ENCODE measurements at places on chromosomes 4 and X.

DNA sequence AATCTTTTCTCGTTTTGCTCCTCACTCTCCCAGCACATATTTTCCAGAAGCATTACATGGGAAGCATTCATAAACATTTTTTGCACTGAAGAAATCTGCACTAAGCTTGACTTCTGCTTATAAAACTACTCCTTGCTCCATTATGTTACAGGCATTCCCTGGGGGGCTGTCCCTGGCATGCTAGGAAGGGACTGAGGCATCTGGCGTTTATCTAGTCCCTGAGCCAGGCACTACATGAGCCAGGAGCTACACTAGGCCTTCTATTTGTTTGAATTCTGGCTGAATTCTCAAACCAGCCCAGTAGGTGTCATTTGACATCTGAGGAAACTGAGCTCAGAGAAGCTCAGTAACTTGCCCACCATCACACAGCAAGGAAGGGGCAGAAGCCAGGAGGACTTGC, 43.3 kb downstream of the NHSL2 start:
- DNase-seq = no peak

- DNase-seq = no peak
Observed at GRCh38 chr4:168621806-168622589, 125.1 kb downstream of the PALLD start.

- no peak for DNase-seq
Observed at GRCh38 chr4:170391066-170391740, 301.4 kb upstream of the AADAT start.

- DNase-seq = no peak
Observed at GRCh38 chrX:57289089-57289488, 2.6 kb downstream of the FAAH2 start.

- no peak for DNase-seq
Observed at GRCh38 chrX:11187001-11187400, 75.9 kb downstream of the HCCS start.

DNA sequence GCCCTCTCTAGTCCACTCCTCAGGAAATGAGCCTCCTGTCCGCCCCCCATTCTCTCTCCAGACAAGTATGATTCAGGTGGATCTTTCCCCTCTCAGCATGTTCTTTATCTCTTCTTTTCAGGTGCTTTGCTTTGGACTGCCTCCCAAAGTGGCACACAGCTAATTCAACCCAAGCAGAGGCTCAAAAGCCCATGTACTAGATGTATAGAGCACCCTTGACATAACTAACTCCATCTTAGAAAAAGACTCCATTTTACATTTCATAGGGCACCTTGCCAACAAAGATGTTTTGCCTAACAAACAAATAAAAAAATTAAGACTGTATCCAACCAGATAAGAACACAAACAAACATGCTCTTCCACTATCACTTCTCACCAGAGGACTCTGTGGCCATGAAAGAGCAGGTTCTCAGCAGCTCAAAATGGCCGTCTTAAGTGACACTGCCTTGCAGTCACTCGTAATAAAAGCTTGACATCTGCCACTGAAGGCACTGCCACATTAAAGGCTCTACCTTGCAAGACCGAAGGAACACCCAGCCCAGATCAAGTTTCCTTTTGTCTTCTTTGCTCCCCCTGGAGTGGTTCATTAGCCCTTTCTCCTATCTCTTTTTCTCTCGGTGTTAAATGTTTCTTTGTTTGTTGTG, 84.9 kb upstream of the TAB3 start:
- no peak for DNase-seq

- no peak for DNase-seq
Observed at GRCh38 chrX:37829721-37830120, 17.6 kb downstream of the DYNLT3 start.

- no peak for DNase-seq
Observed at GRCh38 chr4:140335076-140335475, 38.4 kb upstream of the SCOC start.

GRCh38 chrX:63350465-63350877, 661 bp downstream of the SPIN4 start:
- DNase-seq = peak; percentile 74

- peak; percentile 84 for DNase-seq
Observed at GRCh38 chr4:152696764-152697261, 17.0 kb upstream of the TMEM154 start.

DNA sequence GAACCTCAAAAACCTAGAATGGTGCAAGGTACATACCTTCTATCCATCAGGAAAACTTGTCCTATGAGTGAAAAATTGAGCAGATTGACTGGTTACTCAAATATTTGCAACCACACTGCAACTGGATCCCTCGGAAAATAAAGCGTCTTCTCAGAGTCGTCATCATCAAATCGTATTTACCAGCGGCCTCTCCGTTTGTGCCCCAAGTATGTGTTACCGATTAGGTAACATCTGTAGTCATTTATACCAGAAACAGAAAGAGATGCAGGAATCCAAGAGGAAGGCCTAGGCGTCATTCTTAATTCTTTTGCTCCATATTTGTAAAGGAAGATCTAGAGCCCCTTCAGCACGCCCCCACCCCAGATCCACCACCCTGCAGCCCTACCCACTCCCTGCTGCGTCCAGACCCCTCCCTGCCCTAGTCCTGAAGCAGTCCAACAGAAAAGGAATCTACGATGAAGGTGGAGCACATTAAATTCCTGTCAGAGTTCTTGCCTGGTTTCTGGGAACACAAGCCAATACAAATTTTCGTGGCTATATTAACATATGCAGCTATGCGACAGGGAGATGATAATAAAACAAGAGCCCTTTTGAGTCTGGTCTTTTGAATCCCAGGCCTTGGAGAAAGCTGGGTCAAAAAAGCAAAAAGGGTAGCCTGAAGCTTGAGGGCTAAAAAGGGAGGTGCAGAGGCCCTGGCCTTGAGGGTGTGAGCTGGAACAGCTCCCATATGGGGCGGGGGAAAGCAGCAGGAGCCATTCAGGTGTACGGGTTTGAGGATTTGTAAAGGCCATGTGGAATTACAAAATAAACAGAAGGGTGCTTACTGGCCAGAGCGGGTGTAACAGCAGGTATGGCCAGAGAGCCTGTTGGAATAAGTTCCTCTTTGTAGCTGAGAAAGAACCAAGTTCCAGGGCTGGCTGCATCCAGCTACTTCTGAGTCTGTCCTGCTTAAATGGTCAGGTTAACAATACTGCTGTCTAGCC, 77.0 kb downstream of the ZNF827 start:
- no peak for DNase-seq

DNA sequence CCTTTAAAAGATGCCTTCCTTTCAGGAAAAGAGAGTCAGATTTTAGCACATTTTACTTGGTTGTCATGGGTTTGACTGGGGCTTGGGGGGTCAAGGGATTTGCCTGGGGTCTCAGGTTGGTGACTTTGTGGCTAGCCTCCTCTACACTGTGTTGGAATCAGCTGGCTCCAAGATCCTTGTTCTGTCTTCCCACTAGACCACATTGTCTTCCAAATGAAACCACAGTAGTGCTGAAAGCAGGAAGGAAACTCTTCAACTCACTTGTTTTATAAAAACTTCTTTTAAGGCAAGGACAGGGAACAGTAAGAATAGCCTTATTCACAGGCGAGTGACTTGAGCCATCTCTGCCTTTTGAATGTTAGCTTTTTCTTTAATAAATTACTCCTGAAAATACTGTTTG, 37.0 kb upstream of the OTUD4 start:
- no peak for DNase-seq

- no peak for DNase-seq
Observed at GRCh38 chr4:40486534-40486933, 143.1 kb downstream of the RBM47 start.

GRCh38 chr4:172628263-172628662, 540.3 kb upstream of the GALNT7 start:
- DNase-seq = no peak

Measured in activated CD4-positive, alpha-beta T cell treated with anti-CD3 and anti-CD28 coated beads, Interleukin-2, amount 10 ng/mL, durations not matched to agents 24 days and 14 days (primary cell).